ENCODE measurements at places on chromosomes 3 and 15.

DNA sequence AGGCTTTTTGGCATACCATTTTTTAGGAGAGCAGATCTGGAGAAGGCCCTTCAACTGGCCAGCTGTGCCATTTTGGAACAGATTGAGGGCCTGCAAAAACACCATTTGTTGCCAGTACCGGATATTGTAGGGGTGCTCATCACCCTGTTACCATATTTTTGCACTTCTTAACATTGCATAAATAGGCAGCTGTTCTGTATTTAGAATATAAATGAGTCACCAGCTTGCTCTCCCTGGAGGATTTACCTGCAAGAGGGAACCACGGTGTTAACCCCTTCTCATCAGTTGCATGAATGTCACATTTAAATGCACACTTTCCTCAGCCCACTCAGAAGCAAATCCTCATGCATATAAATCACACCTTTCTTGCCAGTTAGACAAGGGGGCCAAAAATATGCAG lies 435.6 kb downstream of the ROBO2 start:
- DNase-seq: no peak

- DNase-seq: no peak
These were observed 17.1 kb upstream of the RFC4 start for GRCh38 chr3:186823386-186823785.

- DNase-seq: no peak
These were observed 31.3 kb upstream of the BFSP2 start for GRCh38 chr3:133368371-133369067.

GRCh38 chr3:61439122-61439458 lies 122.3 kb upstream of the PTPRG start:
- DNase-seq: no peak

GRCh38 chr3:138833899-138834595 lies 681 bp downstream of the PIK3CB start:
- DNase-seq: no peak

DNA sequence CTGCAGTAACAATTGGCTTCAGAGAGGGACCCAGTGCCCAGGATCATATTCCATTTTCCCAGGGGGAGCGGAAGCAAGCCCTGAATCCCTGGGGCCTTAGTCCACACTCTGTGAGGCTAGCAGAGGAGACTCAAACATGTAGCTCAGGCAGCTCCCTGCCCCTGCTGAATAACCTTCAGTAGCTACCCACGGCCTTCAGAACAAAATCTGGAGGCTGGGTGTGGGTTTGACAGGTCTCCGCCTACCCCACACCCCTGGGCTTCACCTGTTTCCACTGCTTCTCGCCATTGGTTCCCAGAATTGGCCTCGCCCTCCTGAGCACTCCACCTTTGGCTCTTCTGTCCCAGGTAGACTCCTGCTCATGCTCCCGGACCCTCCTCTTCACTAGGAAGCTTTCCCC lies 93.6 kb upstream of the ATP2B2 start:
- peak; percentile 77 for DNase-seq

- DNase-seq: no peak
These were observed 255.9 kb downstream of the DOCK3 start for GRCh38 chr3:50930371-50931208.

DNA sequence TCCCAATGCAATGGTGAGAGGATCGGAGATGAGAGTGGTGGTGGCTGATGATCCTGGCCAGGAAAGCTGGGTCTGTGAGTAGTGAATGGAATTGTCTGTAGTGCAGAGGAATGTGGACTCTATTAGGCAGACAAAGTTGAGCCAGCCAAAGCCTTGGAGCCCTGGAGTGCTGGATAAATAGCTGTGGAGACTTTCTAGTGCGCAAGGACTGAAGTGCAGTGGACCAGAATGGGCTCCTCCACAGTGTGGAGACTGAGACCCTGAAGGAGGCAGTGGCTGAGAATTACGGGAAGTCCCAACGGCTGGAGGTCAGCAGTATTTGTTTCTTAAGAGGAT lies 874 bp downstream of the ZNF662 start:
- no peak for DNase-seq

Measured in NCI-H2029 (cell line).